CD4-positive, alpha-beta T cell treated with Interleukin-15 for 4 hours (primary cell): ENCODE measurements at places on chromosomes 6 and 20.

DNA sequence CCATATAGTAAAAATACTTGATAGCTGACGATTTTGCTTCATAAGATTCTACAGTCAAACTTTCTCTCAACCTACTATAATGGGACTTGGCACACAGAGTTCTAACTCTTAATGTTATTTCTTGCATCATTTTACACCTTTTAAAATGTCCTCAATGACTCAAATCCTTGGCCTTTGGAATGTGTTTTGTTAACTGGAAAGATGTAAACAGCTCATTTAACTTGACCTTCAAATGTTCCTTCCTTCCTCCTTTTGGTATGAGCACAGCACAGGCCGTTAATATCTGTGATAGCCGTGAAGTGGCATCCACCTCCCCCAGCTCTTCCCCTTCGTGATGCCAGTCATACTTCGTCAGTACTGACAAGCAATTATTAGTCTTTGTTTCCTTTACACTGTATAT lies 972.0 kb upstream of the CITED2 start:
- no peak for DNase-seq

DNA sequence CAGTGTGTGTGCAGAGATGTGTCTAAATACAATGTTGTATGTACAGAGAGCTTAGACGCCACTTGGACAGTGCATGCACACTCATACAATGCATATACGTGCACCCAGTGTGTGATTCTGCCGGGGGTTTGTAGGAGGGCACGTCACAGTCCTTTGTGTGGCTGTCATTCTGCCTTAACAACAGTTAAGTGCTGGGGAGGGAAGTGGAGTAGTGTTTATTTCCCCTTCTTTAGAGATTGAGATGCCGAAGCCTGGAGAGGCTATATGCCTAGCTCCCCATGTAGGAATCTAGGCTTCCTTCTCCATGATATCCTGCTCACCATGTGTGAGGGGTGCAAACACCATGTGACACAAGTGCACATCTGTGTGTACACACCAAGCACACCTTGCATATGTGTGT lies 38.2 kb downstream of the MDFI start:
- DNase-seq, result no peak

DNA sequence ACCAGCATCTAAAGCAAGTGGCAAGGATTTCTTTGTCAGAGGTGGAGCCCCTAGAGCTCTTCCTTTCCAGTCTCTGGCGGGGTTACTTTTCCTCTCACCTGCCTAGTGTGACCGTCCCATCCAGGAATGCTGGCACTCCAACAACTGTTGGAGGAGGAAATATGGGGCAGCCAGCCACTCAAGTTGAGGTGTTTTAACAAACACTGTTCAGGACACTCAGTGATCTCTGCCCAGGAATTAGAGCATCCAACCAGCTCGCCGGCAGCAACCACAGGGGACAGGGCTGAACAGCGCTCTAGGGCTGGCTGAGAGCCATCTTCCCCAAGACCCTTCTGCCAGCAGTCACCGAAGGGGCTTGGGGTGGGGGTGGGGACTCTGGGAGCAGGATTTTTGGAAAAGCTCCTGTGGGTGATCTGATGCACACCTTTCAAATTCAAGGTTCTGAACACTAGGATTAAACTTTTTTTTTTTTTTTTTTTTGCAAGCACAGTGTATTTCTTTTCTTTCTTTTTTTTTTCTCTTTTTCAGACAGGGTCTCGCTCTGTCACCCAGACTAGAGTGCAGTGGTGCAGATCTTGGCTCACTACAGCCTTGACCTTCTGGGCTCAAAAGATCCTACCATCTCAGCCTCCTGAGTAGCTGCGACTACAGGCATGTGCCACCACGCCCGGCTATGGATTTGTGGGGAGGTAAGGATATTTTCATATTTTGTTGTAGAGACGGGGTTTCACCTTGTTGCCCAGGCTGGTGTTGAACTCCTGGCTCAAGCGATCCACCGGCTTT lies 28.4 kb upstream of the KCNK16 start:
- no peak for DNase-seq

- DNase-seq, result peak; percentile 98
Observed at GRCh38 chr20:33810885-33811775, at the start of gene CHMP4B. Gene CHMP4B, plus strand, starts transcription at chr20:33811348. Its CDS starts 121 bp downstream, at chr20:33811469.

DNA sequence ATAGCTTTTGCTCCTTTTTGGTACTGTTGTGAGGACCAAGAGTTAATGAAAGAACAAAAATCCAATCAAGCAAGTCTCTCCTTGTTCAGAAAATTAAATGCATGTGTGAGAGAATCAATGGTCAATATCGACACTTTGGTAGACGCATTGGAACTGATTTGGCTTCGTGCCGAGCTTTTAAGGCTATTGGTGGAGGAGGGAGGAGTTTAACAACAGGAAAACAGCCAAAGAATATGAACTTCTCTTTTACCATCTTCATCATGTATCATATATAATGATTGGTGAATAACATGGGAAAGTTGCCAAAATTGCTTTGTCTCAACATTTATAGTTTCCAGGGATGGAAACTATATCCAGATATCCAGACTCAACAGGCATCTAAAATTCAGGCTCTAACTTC lies 266.5 kb upstream of the CITED2 start:
- no peak for DNase-seq

DNA sequence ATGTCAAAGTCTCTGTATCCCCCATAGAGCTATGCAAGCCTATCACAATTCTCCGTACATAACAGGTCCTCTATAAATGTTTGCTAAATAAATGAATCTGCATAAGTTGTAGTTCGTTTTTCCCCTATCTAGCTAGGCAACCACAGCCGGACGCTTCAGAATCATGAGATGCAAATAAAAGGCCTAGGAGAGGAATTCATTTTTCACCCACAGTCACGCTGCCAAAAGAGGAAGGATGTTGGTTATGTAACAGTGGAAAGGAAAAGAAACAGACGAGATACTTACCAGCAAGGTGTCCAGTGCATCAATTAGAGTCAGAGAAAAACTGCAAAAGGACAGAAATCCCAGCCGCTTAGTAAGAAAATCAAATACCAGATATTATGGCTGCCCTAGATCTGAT lies 2.4 kb downstream of the EDEM2 start:
- DNase-seq, result no peak

GRCh38 chr6:26211963-26212362 lies 124.7 kb downstream of the HFE start:
- no peak for DNase-seq

GRCh38 chr20:4811661-4812181 lies 90.0 kb downstream of the PRND start:
- DNase-seq, result peak; percentile 64

DNA sequence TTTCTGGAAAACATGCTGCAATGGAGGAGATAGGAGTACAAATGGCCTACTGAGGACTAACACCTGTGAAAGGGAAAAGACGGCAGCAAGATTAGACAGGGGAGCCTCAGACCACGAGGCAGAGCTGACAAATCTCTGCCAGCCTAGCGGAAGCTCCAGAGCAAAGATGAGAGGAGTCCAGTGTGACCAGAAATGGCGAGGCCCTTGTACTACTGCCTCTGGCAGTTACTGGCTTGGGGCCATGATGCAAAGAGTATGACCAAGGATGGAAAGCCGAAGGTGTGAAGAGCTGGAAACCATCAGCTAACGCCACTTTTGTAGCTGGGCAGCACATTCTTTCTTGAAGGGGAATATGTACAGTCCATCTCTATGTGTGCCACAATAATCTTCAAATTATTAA lies 55.4 kb downstream of the RALGAPA2 start:
- DNase-seq, result no peak

- DNase-seq, result no peak
Observed at GRCh38 chr6:20979076-20979475, 444.8 kb downstream of the CDKAL1 start.

- no peak for DNase-seq
Observed at GRCh38 chr6:39999006-39999867, 65.0 kb upstream of the MOCS1 start.

- peak; percentile 60 for DNase-seq
Observed at GRCh38 chr6:99330159-99330558, 19.3 kb downstream of the FAXC start.

DNA sequence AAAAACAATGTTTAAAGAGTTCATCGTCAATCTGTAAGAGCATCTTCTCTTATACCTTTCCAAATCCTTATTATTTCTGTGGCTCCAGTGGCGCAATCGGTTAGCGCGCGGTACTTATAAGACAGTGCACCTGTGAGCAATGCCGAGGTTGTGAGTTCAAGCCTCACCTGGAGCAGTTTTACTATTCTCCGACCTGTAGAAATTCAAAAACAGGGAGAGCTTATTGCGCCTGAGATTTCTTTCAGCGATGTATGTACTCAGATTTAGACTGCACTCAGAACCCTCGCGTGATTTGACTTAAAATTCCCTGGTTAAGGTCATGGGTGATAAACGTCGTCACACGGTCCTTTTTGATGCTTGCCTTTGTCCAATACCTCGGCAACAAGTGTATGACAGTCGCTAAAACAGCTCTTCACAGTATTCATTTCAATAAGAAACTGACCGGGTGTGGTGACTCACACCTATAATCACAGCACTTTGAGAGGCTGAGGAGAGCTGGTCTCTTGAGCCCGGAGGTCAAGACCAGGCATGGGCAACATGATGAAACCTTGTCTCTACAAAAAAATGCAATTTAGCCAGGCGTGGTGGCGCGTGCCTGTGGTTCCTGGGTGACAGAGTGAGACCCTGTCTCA lies 11.9 kb downstream of the GPX5 start:
- DNase-seq, result peak; percentile 5

DNA sequence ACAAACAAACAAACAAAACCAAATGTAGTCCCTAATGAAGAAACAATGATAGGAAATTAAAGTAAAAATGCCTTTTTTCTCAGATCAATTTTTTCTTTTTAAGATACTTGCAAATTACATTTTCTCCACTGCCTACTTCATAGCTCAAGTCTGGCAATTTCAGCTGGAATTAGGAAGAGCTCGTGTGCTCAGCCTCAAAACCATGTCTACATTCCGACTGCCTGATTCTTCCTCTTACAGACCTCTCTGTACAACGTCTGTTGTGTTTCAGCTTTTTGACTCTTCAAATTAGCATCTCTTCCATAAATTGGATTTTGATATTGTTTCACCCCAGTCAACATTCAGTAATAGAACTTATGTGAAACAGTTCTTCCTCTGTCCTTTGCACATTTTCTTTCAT lies 9.3 kb upstream of the EDN1 start:
- no peak for DNase-seq

DNA sequence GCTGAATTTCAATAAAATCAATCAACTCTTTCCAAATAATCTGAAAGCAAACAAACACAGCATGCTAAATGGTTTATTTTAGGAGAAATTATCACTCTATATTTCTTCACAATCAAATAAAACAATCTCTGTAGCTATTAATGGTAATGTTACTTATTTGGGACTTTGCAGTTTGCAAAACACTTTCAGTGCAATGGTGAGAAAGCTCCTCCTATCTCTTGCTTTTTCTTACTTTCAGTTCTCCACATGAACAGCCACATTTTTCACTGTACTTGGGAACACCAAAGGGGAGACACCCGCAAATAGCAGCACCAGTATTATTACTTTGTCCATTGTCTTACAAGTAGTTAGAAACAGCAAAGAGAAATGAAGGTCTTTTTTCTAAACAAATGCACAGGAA lies 92.4 kb downstream of the DST start:
- DNase-seq, result no peak

DNA sequence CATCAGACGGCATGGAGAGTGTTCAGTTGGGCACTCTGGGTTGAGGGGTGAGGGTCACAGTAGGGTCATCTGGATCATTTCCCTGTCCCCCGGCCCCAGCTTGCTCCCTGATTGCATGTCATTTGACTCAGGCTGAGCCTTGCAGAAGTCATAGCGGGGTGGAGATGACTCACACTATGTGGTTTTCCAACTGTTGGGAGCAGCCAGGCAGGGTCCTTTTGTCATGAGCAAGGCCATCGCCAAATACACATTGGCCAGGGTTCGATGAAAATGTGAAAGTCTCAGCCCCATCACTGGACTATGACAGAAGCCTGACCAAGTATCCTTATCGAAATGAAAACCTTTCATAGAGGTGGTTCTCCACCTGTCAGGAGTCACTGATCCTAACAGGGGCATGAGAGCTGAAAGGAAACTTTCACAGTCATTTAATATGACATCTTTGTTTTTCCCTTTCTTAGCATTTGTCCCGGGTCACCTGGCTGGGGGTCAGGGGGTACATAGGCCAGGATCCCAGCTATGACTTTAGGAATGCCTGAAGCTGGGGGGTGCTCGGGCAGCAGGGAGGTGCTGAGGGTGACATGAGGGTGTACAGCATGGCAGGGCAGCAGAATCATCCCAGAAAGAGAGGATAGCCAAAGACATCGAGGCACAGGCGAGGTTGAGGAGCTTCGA lies 70.2 kb upstream of the CD93 start:
- DNase-seq, result no peak

GRCh38 chr20:35833241-35833640 lies 61.4 kb downstream of the PHF20 start:
- DNase-seq, result no peak

GRCh38 chr6:127912914-127913313 lies 12.1 kb upstream of the THEMIS start:
- DNase-seq, result no peak

GRCh38 chr20:6886065-6886729 lies 118.7 kb downstream of the BMP2 start:
- DNase-seq, result no peak

DNA sequence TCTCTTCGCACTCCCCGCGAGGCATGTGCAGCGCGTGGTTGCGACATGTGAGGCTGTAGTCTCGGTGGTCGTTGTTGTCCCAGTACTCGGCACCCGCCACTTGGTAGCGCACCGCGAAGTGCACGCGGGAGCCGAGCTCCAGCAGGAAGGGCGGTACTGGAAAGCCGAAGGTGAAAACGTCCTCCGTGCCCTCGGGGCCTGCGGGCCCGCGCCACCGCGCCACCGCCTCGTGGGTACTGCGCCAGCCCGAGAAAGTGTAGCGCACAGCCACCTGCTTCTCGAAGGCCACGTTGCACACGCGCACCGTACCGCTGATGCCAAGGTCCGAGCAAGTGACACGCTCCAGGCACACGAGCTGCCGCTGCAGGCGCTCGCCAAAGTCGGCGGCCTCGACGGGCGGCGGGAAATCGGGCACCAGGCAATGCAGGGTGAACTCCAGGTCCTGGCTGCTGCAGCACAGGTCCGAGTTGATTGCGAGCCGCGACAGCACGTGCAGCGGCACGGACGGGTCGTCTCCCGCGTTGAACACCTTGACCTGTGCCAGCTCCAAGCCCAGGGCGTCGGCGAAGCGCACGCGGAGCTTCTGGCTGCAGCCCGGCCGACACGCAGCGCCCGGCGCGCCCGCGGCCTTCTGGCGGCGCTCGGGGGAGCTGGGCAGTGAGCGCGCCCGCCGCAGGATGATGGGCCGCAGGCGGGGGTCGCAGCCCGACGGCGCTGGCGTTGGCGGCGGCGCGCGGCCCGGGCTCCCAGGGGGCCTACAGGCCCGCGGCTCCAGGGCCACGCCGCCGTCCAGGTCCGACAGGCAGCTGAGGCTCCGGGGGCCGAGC lies 840 bp downstream of the PPP1R3D start:
- DNase-seq, result no peak

DNA sequence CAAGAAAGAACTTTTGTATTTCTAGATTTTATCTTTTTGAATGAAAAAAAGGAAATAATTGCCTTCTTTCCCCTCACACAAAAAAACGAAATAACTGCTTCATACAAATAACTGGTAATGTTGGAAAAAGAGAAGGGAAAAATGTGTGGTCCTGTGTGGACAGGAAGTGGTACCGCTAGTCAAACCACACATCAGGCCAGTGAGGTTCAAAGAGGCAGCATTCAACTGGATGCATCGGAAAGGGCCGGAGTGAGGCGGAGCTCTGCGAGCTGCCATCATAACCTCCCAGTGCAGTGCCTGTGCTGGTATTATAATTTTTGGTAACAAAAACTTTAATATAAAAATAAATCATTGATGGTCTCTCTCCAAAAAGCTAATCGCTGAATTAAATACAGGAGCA lies 111.2 kb downstream of the IRF4 start:
- no peak for DNase-seq
